SK-N-SH treated with all-trans-retinoic acid at 6 μM for 48 hours (cell line): ENCODE measurements at places on chromosomes 5 and 9.

- peak; percentile 90 for ATAC-seq
Measured at GRCh38 chr9:119556129-119556875, 187.1 kb upstream of the BRINP1 start.

- ATAC-seq = no peak
Measured at GRCh38 chr9:74683322-74683721, 186.2 kb downstream of the RORB start.

DNA sequence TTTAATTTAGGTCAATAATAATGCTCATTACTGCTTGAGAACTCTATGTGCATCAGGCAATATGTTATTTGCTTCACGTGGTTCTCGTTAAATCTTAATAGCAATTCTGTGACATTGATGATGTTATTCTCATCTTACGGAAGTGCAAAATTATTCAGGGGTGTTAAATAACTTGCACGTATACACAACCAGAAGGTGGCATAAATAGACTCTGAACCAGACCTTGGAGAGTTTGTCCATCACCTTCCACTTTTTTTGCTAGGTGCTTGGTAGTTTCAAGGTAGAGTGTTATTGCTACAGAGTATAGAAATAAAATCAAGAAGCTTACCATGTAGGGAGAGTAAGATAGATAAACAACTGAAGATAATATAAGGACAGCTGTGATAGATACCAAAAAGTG lies 23.6 kb upstream of the TNFAIP8 start:
- ATAC-seq = no peak

DNA sequence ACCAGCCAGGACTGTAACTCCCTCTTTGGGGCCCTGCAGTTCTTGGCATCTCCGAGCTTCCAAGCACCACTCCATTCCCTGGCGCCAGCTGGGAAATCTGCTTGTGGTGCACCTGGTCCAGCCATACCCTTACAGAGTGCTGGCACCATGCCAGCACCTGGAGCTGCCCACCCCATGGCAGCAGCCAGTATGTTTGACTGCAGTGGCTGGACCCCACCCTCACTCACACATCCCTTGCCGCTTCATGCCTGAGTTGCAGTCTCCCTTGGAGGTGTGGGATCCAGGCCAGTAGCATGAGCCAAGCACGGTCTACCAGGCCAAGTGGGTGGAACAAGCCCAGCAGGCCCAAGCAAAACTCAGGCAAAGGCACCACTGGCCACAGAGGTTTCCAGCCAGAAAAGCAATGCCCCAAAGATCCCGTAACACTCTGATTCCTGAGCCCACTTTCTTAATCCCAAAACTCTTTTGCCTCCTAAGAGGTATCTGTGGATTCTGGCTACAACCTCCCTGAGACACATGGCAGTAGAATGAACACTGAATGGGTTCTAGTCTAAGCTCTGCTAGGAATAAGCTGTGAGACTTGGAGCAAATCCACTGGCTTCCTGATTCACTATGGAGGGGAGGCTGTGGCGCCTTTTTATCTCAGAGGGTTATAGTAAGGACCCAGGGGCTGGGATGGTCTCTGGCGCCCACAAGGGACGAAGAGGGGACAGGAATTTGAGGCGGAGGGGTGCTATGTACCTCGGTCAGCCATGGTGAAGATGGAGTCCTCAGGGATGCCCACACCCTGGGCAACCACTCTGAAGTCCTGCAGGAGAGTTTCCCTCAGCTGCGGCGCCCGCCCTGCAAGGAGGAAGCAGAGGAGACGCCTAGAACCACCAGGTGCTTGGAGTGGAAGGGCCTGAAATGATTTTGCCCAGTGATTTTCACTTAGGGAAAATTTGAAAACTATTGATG lies 5.6 kb downstream of the AMBP start:
- ATAC-seq = no peak

- peak; percentile 60 for ATAC-seq
Measured at GRCh38 chr9:96858018-96858573, 3.8 kb upstream of the ZNF782 start.

GRCh38 chr5:138077064-138077696 lies 6.7 kb upstream of the WNT8A start:
- ATAC-seq = peak; percentile 93

DNA sequence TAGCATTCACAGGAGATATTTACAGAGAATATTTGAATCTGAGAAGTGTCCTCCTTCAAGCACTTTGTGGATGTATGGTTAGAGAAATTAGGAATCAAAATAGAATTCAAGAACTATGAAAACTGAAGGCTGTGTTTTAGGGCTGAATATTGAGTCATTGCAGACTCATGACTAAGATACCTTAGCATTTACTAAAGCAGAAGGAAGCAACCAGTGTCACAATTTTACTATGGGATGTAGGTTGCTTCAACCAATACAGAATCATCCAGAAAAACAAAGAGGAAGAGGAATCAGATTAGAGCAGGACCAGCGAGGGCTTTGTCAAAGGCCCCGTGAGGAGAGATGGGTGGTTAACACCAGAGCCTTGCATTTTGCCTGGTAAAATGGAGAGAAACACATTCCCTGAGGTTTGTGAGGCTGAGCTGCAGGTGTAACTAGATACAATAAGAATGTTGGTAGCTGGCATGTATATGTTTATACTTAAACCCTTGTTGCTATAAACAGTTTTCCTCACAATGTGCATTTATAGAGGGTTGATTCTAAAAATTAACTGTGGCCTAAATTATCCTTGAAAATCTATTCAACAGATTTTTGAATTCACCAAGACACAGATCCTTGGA lies 518.1 kb downstream of the AGTPBP1 start:
- peak; percentile 59 for ATAC-seq

- ATAC-seq = no peak
Measured at GRCh38 chr5:42919600-42919999, 107.9 kb upstream of the SELENOP start.

GRCh38 chr5:115948091-115948534 lies 14.2 kb upstream of the LVRN start:
- ATAC-seq = no peak
